HFFc6 (cell line): ENCODE measurements at places on chromosomes 6 and 20. TPM values are rescaled to one million over a fixed set of nuclear protein-coding genes. Genes with fewer than 3 reads are reported as not detected.

DNA sequence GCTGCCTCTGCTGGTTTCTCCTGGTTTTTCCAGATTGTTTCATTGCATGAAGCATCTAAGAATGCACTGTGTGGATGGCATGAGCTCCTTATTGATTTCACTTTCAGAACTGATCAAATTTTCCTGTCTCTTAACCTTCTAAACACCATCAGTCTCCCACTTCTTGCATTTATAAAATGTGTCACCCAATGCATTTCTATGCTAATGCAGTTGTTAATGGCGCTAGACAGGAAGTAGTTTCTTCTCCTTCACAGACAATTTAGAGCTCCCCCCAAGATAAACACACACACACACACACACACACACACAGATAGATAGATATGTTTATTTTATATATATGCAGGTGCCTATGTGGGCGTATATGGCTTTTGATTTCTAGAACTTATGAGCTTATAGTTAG lies 45.6 kb upstream of the FOXA2 start:
- H3K36me3 ChIP-seq, result no peaks in the 10 kb centered on the region
- no peak overlapping the region for H3K27ac ChIP-seq
- no peaks in the 10 kb centered on the region; the same call in 1 of the 2 replicates for H3K27me3 ChIP-seq
- no peak overlapping the region for H3K4me3 ChIP-seq

- no peaks in the 10 kb centered on the region; the same call in 1 of the 2 replicates for H3K27me3 ChIP-seq
- no peak overlapping the region for H3K27ac ChIP-seq
- H3K36me3 ChIP-seq, result no peaks in the 10 kb centered on the region
- no peak overlapping the region for H3K4me3 ChIP-seq
Observed at GRCh38 chr6:54440549-54440948, 132.3 kb downstream of the TINAG start.

GRCh38 chr6:108714101-108714765 lies 134.0 kb upstream of the ARMC2 start:
- peaks cover 2% of the 10 kb centered on the region; the same call in 1 of the 2 replicates for H3K27me3 ChIP-seq
- H3K4me1 ChIP-seq, result peaks cover 27% of the 10 kb centered on the region
- H3K27ac ChIP-seq, result no peak overlapping the region
- H3K4me3 ChIP-seq, result no peak overlapping the region
- DNase-seq, result peak; percentile 9

SCAF8 gene
- total RNA-seq, result 32.3 to 38.2 TPM (median 34.6 TPM) in 3 replicates

DNA sequence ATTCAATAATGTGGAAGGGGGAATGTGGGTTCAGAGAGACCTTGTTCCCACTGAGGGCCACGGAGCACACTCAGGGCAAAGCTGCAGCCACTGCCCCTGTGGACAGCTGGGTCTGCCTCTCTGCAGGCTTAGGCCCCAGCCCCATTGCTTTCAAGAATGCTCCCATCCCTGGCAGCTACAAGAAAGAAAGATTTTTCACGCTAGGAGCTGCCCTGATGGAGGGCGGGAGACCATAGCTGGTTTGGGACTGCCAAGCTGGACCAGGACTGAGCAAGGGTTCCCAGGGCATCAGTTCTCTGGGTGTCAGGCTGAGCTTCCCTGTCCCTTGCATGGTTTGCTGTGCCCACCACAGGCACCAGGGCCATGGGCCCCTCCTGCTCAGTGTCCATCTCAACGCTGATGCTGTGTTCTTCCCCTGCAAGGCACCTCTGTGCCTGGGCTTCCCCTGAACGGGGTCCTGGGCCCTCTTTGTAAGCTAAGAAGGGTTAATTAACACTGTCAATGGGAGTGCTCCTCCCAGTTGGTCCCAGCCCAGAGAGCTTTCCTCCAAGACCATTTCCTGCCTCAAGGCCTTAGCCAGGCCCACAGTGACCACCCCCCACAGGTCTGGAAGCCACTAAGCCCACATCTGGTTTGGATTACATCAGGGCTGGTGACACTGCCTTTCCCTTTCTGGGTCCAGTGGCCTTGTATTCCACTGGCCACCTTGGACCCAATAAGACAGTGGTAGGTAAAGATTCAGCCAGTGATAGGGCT lies 8.4 kb downstream of the FOXS1 start:
- peaks cover 16% of the 10 kb centered on the region for H3K4me1 ChIP-seq
- no peak for DNase-seq
- H3K36me3 ChIP-seq, result no peaks in the 10 kb centered on the region

KIAA1755 gene
- 0.98 to 4.4 TPM (median 2.2 TPM) in 3 replicates for total RNA-seq

DNA sequence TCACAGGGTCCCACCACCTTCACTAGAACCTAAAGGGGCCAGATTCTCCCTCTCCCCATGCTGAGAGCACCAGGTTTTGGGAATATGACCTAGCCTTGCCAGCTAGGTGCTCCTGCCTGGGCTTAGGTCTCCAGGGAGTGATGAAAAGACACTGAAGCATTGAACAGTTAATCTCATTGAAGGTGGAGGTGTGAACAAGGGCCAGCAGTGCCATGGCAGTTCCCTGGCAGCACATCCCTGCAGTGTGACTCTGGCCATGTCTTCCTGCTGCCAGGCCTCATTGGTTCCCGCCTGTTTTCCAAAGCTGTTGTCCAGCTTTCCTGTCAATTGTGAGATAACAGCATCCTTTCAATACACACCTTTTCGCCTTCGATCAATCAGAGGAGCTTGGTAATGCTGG lies 10.9 kb downstream of the PPIL6 start:
- H3K4me1 ChIP-seq, result peaks cover 15% of the 10 kb centered on the region
- H3K27me3 ChIP-seq, result no peaks in the 10 kb centered on the region; the same call in 1 of the 2 replicates

GRCh38 chr20:17641993-17642392 lies 40.0 kb downstream of the RRBP1 start:
- no peak for DNase-seq
- no peaks in the 10 kb centered on the region for H3K4me1 ChIP-seq
- peaks cover 7% of the 10 kb centered on the region for H3K36me3 ChIP-seq
- no peak overlapping the region for H3K27ac ChIP-seq
- H3K27me3 ChIP-seq, result peaks cover 4% of the 10 kb centered on the region; the same call in 1 of the 2 replicates

SNAP25 gene
- not detected in 3 replicates for total RNA-seq

GRCh38 chr6:154258064-154258757 lies 98.4 kb downstream of the IPCEF1 start:
- no peak for DNase-seq
- no peak overlapping the region for H3K4me3 ChIP-seq
- peaks cover 4% of the 10 kb centered on the region for H3K27me3 ChIP-seq
- H3K27ac ChIP-seq, result no peak overlapping the region
- no peaks in the 10 kb centered on the region for H3K4me1 ChIP-seq

DNA sequence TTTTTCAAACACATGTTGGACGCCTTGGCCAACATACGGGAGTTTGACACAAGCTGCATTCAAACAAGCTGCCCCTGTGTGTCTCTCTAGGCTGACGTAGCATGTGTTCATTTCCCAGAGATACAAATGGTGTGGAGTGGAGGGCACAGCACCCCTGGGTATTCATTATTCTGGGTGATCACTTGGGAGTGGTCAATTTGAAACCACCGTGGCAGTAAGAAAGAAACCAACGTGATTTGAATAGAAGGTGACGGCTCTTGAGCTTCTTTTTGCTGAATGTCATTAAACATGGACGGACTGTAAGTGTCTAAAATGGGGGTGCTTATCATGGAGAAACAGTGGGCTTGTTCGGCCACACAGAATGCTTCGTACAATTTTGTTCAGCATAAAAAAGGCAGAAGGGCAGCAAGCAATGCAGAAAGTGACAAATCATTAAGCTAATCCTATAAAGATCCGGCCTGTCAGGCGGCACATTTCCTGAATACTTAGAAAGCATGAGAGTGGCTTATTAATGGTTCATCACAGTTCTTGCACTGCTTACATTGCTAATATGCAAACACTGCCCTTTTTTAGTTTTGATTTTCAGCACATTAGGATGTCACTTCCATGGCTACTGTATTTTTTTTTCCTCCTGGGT lies 1261.9 kb upstream of the CITED2 start:
- peaks cover 29% of the 10 kb centered on the region for H3K4me1 ChIP-seq
- H3K27me3 ChIP-seq, result no peaks in the 10 kb centered on the region
- no peak overlapping the region for H3K4me3 ChIP-seq
- no peak overlapping the region for H3K27ac ChIP-seq
- H3K36me3 ChIP-seq, result peaks cover 1% of the 10 kb centered on the region; the same call in 1 of the 2 replicates
- no peak for DNase-seq

DNA sequence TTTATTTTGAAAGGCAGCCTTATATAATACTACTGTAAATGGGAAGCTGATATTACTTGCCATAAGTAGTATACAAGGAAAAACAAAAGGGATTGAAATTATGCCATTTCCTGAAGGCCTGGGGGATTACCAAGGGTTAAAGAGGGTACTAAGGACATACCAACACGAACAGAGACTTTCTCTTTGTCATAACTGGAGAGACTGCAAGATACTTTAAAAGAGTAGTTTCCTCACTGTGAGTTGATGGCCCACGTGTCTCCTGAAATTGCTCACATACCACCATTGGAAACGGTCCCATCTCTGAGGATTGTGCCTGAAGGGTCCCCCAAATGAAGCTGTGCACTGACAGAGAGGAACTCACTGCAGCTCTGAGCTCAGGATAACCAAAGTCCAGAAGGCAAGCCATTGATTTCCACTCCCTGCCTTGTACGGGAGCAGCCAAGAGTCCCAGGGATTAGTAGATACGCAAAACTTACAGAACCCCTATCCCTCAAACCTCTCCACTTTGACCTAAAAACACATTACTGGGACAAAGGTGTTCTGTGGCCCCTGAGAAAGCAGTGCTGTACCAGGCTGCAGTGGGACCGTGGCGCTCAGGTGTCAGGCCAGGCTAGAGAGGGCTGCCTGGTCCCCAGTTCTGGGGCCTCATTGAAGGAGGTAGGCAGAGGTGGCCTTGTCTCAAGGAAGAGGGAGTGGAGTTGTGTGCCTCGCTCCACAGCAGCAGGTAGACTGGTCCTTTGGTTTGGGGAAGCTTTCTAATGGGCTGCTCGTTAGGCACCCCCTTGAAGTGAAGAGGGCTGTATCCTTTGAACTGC lies 15.2 kb downstream of the PSMG4 start:
- H3K4me3 ChIP-seq, result no peak overlapping the region
- no peak for DNase-seq
- no peaks in the 10 kb centered on the region for H3K4me1 ChIP-seq
- H3K36me3 ChIP-seq, result peaks cover 13% of the 10 kb centered on the region
- no peak overlapping the region for H3K27ac ChIP-seq

DNA sequence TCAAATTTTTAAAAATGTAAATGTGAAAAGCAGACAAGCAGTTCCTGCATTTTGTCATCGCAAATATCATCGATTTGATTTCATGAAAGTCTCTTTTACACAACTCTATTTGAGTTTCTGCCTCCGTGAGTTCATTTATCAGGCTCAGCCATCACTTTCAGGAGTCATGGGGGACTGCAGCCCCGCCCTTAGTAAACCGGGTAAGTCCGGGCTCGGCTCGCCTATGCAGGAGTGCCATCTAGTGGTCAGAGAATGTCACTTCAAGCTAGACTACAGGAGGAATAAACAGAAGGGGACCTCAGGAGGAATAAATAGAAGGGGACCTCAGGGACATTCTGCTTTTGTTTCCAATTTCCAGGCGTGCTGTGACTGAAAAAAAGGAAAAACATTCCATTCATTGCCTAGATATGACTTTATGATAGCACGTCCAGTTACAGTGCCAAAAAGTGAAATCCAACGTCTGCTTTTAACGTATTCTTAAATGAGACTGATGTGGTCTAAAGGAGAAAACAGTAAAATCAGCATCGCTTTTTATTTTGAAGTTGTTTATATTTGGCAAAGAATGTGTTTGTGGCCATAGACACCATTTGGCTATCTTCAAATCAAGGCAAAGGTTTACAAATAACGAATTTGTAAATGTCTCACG lies 333.9 kb downstream of the HACE1 start:
- H3K36me3 ChIP-seq, result no peaks in the 10 kb centered on the region
- H3K4me1 ChIP-seq, result no peaks in the 10 kb centered on the region
- no peak overlapping the region for H3K27ac ChIP-seq
- peaks cover 7% of the 10 kb centered on the region for H3K27me3 ChIP-seq
- peak; percentile 68 for DNase-seq

PLEKHG1 gene
- 0.03 to 0.11 TPM in 2 of 3 replicates, not detected in the other for total RNA-seq

DNA sequence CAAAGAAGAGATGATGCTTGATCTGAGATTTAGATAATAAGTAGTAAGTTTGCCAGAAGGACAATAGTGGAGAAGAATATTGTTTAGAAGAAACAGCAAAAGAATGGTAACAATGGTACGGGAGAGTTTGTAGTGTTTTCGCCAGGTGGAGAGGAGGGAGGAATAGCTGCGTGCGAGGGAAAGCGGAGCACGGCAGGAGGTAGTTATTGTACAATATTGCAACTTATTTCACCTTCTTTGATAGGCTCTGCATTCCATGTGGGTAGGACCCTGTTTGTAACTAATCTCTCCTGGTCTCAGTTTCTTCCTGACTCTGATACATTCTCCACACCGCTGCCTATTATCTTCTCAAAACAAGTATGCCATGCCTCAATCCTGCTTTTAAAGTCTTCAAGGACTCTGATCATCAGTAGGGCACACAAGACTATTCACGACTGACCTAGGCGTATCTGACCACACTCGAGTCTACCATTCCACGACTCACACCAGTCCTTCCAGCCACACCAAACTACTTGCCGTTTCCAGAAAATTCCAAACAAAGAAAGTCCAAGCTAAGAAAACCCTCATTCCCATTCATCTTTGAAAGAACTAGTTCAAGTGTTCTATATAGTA lies 1.1 kb downstream of the PPIL4 start:
- H3K27me3 ChIP-seq, result no peaks in the 10 kb centered on the region; the same call in none of the 2 replicates
- H3K4me3 ChIP-seq, result peak overlapping the region; percentile 90
- H3K36me3 ChIP-seq, result peaks cover 7% of the 10 kb centered on the region
- H3K4me1 ChIP-seq, result peaks cover 37% of the 10 kb centered on the region

PNPLA1 gene
- not detected in 3 replicates for total RNA-seq

COL19A1 gene
- not detected in 3 replicates for total RNA-seq

DNA sequence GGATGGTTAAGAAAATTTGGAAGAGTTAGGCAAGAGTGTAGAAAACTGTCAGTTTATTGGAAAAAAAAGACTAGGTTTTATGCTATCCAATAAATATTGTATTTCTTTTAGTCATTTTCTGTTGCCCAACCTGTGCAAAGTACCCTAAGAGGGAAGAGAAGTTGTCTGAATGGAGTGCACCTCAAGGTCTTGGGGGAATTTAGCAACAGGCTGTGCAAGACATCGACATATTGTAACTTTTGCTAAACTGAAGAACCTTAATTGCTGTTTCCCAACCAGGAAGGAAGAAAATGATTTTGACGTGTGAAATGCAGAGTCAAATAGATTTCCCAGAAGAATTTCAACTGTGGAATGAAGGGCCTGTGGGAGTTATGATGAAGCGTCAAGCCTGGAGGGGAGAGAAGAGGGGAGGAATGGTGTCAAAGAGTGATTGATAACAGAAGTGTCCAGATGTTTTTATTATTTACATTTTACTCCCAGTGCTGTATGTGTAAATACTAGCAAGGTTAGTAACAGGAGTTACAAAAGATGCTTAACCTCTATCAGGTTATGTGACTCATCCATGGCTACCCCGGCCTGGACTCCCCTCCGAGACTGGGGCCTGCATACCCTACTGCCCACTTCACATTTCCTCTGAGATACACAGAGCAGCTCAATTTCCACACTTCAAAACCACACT lies 246.8 kb downstream of the MYLK4 start:
- H3K27ac ChIP-seq, result no peak overlapping the region
- peaks cover 5% of the 10 kb centered on the region; the same call in 1 of the 2 replicates for H3K36me3 ChIP-seq
- peaks cover 14% of the 10 kb centered on the region for H3K27me3 ChIP-seq

DNA sequence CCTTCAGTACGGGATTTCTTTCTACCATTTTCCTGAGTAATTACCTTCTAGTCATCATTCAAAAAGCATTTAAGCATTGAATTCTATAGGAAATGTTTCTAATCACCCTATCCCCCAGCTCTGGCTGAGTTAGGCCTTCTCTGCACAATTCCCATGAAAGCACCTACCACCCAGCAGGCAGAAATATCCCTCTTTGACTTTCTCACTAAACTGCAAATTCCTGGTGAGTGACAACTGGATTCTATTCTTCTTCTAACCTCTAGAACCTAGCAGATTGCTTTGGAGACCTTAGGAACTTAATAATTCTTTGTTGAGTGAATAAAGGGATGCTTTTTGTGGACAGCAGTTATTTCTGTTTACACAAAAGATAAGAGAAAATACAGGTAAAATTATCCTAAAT lies 328.7 kb downstream of the LAMA2 start:
- DNase-seq, result no peak
- no peaks in the 10 kb centered on the region for H3K36me3 ChIP-seq
- H3K4me3 ChIP-seq, result no peak overlapping the region
- H3K4me1 ChIP-seq, result peaks cover 61% of the 10 kb centered on the region
